Stimulated activated CD8-positive, alpha-beta memory T cell treated with anti-CD3 and anti-CD28 coated beads, Interleukin-7, amount 100 ng/mL, for 24 hours (primary cell): ENCODE measurements at places on chromosomes 7 and 10.

DNA sequence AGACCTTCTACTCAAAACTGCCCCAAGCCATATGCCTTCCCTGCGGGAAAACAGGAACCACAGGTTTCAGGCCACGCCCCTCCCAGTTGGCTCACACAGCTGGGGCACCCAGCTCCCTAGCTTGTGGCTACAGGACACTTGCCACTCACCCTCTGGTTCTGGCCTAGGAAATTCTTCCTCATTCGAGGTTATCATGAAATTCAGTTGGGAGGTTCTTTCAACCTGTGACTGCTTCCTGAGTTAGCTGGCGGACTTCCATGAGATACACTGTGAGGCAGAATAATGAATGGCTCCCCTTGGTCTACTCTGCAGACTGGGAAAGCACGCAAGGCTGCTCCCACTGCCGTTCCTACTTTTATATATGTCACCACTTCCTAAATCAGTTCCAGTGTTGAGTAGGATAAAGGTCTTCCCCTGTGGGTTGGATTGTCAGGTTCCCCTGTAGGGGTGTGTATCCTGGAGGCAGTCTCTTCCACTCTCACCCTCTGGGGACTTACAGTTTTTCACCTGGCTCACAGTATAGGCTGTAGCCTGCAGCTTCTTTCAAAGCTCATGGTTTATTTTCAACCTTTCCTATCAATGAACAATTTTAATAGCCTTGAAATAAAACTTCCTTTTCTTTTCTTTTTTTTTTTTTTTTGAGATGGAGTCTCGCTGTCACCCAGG, 37.0 kb downstream of the GPR22 start:
- DNase-seq = no peak

- no peak for DNase-seq
These were observed 15.5 kb upstream of the PHYH start for GRCh38 chr10:13315361-13315760.

DNA sequence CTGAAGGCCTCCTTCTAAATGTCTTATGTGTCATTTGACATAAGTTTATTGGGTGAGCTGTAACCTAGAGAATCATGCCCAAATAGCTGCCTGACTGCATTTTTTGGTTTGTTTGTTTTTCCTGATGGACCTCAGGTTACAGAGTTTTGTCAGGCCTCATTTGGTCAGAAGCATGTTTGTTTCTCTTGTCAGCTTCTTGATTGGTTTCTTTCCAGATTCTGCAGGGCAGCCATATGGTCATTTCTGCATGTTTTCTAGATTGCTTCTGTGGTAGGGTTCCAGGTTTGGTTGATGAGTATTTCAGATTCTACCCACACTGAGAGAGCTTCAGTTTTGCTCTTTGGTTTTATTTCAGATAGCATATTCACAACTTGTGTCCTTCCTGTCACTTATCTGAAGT, 28.0 kb downstream of the GLCCI1 start:
- no peak for DNase-seq

GRCh38 chr10:119140603-119141245, 24.8 kb downstream of the SFXN4 start:
- DNase-seq = no peak

- no peak for DNase-seq
These were observed 1.2 kb downstream of the CYP2E1 start for GRCh38 chr10:133528296-133528844.

- no peak for DNase-seq
These were observed 1034.5 kb upstream of the LRRTM3 start for GRCh38 chr10:65891073-65891981.

DNA sequence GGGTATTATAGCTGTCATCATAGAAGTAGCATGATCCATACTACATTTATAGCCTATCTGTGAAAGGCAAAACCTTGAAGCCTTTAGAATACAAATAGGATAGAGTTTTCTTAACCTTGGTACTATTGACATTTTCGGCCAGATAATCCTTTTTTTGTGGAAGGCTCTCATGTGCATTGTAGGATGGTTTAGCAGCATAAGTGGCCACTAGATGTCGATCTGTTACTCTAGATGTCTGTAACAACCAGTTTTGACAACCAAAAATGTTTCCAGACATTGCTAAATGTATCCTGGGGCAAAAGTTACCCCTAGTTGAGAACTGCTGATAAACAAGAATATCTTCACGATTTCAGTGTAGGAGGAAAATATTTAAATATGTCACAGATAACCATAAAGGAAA, 319.4 kb upstream of the GALNT17 start:
- no peak for DNase-seq
